Activated naive CD4-positive, alpha-beta T cell treated with anti-CD3 and anti-CD28 coated beads for 36 hours (primary cell): ENCODE measurements at places on chromosomes 4 and X.

GRCh38 chr4:40180356-40180755, 16.5 kb upstream of the RHOH start:
- no peak for DNase-seq

DNA sequence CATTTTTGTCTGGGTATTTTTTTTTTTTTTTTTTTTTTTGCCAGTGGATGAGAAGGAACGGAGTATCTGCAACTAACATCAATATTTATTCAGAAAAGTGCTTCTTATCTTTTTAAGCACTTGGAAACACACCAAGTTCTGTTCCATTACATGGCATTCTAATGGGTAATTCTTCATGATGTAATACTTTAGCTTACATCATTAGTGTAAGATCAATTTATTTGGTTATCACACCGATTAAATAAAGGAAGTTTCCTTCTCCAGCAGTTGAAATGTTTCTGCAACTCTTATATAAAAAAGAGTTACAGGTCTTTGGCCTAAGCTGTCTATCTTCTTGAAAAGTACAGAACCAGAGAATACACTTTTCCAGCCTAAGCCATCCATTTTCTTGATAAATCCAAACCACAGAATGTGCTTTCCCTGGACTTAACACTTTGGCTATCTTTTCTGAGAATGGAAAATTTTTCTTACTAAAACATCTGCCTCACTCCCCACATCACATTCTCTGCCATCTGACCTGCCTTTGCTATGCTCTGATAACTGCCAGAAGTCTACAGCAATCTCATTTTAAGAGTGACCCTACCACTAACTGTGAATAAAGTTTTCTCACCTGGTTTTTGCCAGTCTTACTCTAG, 191.9 kb upstream of the MAB21L2 start:
- DNase-seq: no peak

DNA sequence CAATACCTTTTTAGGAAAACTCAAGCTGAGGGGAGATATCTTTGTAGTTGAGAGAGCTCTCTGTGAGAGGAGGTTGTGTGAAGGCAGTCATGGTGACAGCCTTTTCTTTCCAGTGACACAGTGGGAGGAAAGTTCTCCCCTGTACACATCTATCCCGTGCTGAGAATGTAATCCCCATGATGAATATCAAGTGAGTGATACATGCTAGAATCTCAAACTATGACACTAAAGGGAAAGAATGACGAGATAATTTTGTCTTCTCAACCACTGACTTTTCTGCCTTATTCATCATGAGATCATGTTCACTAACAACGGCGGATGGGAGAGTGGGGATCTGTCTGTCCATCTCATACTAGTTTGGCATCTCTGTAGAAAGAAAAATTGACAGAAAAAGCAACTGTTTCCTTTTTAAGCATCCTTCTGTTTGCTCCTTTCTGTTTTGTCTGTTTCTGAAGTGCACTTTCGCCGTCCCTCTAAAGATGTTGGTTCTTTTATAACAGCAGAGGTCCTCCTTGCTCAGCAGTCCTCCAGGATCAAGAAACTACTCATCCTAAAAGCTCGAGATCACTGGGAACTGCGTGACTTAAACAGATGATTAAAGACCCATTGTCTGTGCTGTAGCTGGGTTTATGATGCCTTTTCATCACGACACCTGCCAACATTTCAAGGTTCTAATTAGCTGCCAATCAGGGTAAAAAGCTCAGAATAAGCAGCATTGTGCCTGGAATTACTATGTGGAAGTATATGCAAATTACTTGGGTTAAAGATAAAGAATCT, 137.6 kb downstream of the DCK start:
- DNase-seq: no peak

GRCh38 chr4:48197643-48198237, 63.7 kb upstream of the TXK start:
- DNase-seq: no peak

DNA sequence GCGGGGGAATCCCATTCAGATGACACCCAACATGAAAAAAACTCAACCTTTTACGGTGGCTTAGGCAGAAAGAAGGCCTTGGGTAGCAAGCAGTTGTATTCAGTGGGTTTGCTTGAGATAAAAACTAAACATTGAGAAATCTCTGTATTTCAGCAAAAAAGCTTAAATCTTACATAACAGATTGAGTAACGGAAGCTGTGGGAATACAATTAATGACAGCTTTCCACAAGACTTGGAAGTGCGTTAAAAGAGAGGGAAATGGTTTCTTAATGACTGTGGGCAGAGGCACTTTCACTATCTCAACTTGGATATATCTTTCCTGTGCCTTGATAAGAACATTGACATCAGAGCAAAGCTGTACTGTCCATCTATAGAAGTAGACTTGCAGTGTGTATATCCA, 418.5 kb upstream of the HS3ST1 start:
- DNase-seq: no peak

DNA sequence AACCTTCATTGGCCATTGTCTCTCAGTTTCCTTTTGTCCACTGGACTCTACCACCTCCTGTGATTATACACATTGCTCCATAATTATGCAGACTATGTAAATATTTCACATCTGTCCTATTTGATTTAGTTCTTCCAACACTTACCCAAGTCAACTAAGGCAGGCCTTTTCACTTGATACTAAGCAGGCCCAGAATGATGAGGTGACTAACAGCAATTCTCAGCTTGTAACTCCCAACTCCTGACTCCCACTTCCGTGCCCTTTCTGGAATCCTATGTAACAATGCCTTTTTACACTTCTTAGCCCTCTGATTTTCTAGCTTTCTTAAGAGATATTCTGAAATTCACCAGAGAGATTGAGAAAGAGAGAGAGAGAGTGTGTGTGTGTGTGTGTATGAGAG, 6.6 kb downstream of the PAK3 start:
- DNase-seq: no peak

DNA sequence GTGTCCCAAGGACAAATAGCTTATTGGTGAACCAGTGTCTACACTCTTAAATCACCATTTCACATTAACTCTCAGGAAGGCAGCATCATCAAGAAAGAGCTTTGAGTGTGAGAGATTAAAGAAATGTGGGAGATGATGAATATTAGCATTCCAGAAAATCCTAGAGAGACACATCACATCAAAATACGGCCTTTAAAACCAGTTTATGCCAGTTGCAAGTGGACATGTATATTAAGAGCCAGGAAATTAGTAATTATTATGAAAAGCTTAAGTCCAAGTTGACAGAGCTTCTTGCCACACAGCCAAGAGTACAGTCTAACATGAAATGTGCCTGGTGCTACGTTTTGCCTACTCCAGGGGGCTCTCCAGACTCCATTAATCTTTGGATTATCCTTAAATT, 503.0 kb upstream of the BOD1L1 start:
- DNase-seq: no peak

GRCh38 chr4:110165382-110166286, 32.8 kb downstream of the ELOVL6 start:
- DNase-seq: peak; percentile 85
